ENCODE measurements at places on chromosomes 16 and 17. TPM values are rescaled to one million over a fixed set of nuclear protein-coding genes. Genes with fewer than 3 reads are reported as not detected.

DNA sequence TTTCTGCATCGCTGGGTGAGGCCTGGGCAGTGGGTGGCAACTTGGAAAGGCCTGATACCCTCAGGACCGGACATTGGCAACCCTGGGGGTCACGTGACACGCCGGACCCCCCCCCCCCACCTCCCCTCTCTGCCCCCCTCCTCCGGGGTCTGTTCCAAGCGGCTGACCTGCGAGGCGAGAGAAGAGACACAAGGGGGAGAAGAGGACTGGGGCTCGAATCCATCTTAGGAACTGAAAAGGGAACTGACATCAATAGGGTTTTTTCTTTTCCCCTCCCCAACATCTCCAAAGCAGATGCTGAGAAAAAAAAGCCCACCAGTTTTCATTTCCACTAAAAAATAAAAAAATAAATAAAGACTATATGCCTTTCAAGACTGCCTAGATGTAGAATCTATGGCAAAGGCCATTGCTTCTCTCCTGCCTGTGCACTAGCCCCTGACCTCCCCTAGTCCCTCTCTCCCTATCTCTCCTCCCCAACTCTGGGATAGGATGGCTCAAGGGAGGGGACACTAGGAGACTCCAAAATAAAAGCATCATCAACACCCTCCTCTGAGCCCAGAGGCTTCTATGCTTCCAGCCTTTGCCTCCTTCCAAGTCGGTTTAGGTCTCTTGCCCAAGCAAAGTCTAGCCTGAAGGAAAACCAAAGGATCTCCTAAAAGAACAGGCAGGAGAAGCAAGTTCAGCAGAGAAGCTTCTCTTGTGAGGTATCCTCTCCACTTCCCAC lies 7.7 kb upstream of the HOXB2 start:
- DNase-seq = no peak

DNA sequence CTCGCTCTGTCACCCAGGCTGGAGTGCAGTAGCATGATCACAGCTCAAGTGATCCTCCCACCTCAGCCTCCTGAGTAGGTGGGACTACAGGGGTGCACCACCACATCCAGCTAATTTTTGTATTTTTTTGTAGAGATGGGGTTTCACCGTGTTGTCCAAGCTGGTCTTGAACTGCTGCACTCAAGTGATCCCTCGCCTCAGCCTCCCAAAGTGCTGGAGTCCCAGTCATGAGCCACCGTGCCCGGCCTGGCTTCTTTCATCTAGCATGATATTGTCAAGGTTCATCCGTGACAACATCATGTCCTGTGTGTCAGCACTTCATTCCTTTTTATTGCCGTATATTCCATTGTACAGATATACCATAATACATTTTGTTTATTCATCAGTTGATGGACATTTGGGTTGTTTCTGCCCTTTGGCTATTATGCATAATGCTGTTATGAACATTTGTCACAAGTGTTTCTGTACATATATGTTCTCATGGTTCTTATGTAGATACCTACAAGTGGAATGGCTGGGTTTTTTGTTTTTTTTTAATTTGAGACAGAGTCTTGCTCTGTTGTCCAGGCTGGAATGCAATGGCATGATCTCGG lies 3.4 kb upstream of the GHDC start:
- DNase-seq = no peak

- no peak for DNase-seq
These were observed 70.2 kb downstream of the CCDC182 start for GRCh38 chr17:57674894-57675293.

GRCh38 chr16:3509470-3509928 lies 8.7 kb downstream of the CLUAP1 start:
- peak; percentile 46 for DNase-seq

GRCh38 chr16:31273187-31273586 lies 13.4 kb downstream of the ITGAM start:
- no peak for DNase-seq

DNA sequence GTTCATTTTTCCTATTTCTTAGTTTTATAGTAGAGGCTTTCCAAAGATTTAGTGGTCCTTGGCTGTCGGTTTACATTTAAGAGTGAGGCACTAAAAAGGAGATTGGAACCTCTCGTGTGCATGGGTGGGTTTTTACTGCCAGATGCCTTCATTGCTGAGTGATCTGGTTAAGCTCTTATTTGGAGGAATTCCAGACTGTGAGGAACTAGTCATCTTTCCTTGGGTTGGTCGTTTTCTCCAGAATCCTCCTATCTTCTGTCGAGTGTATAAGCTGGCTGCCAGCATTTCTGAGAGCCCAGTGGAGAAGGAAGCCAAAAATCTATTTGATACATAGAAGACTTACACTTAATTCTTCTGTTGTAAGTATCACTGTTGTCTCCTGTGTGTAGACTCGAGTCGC lies 22.6 kb downstream of the IST1 start:
- no peak for DNase-seq

DNA sequence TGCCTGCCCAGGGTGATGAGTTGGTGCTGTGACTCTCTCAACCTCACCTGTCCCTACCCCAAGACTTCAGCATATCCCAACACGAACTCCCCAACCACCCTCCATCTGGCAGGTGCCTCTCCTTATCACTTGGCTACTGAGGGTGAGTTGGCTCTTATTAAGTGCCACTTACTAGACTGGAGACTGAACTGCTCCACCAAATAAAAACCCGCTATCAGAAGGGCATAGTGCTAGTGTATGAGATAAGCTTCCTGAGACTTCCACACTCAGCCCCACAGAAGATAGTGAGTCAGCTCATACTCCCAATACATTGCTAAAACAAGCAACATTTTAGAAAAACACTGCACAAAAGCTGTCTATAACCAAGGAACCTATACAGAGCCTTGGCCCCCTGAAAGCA lies 16.0 kb upstream of the CCL18 start:
- no peak for DNase-seq

- no peak for DNase-seq
These were observed 67.9 kb downstream of the TAOK1 start for GRCh38 chr17:29458066-29458465.

DNA sequence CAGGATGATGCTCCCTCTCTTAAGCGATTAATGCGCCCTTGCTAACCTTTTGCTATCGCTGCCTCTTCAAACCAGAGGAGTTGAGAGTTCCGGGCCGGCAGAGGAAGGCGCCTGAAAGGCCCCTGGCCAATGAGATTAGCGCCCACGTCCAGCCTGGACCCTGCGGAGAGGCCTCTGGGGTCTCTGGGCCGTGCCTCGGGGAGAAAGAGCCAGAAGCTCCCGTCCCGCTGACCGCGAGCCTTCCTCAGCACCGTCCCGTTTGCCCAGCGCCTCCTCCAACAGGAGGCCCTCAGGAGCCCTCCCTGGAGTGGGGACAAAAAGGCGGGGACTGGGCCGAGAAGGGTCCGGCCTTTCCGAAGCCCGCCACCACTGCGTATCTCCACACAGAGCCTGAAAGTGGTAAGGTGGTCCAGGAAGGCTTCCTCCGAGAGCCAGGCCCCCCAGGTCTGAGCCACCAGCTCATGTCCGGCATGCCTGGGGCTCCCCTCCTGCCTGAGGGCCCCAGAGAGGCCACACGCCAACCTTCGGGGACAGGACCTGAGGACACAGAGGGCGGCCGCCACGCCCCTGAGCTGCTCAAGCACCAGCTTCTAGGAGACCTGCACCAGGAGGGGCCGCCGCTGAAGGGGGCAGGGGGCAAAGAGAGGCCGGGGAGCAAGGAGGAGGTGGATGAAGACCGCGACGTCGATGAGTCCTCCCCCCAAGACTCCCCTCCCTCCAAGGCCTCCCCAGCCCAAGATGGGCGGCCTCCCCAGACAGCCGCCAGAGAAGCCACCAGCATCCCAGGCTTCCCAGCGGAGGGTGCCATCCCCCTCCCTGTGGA lies 16.0 kb upstream of the STH start:
- DNase-seq = no peak

- peak; percentile 91 for DNase-seq
These were observed 54.2 kb upstream of the SEC14L1 start for GRCh38 chr17:77086433-77087010.

DNA sequence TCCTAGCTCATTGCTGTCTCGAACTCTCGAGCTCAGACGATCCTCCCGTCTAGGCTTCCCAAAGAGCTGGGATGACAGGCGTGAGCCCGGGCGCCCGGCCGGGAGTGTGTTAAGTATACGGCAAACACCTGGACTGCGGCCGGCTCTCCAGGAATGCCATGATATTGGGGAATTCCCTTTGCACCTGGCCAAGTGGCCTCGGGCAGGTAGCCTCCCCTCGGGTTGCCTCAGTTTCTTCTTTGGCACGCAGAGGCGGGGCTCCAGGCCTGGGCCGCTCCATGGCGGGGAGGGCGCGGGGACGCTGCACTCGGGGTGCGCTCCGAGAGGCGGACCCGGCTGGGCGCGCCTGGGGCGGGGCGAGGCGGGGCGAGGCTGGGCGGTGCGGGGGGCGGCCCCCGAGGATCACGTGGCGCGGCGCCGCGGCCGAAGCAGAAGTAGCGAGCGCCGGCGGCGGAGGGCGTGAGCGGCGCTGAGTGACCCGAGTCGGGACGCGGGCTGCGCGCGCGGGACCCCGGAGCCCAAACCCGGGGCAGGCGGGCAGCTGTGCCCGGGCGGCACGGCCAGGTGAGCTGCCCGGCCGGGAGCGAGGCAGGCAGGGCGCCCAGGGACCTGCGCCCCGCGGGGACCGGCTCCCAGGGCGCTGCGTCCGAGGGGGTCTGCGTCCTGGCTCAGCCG lies at the start of gene PLCG2:
Gene PLCG2, plus strand, starts transcription at position 431 of the 675 bp plus-strand sequence. CDS start 6,699 bp downstream, outside the sequence.
- peak; percentile 76 for DNase-seq

DNA sequence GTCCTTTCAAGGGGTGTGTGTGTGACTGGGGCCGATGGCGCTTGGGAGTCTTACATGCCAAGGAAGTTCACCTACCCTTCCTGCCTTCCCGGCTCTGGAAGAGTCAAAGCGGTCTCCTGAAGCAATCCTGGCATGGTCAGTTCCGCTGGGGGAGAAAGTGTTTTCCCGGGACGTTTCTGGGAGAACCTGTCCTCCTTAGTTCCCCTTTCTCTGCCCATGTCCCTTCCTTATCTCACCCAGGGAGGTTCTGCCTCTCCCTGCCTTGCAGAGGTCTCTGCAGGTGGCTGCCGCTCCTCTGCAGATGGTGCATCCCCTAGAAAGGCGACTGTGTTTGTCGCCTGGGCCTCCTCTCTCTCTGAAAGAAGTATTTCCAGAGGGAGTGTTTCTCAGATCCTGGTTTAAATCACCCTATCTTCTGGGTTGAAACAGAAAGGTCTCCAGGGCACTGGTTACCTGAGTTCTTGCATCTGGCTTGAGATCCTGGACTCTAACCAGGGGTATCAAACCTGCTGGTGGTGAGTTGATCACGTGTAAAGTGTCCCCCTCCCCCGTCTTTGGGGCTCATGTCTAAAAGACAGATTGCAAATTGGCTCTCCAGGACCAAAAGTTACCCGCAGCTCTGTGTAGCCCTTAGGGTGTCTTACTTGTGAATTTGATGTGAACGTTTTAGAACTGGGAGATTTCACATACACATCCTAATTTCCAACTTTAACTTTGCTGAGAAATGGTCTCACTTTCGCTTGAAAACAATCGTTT lies 1.9 kb downstream of the PRKCB start:
- DNase-seq = no peak

GRCh38 chr16:49811644-49812334 lies 44.1 kb downstream of the ZNF423 start:
- DNase-seq = no peak

DNA sequence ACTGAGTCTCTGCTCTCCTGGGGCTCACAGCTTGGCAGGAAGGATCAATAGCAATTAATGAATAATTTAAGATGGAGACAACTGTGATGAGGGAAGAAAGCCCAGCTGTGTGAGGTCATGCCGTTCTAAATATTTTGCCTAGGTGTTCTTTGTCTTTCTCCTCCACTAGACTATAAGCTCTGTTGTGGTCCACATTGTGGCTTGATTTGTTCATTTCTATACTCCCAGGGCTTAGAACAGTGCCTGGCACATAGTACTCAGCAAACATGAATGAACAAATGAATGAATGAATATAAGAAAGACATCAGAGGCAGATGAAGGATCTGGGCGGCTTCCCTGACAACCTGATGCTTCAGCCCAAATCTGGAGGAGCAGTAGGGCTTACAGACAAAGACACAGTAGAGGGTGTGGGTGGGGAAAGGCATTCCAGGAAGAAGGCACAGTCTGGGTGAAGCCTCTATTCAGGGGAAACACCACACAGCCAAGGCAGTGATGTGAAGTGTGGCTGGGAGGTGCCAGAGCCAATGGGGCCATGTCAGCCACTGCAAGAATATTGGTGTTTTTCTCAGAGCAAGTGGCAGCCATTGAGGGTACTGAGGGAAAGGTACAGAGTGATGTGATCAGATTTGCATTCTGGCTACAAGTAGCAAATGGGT lies 8.3 kb downstream of the CDH13 start:
- no peak for DNase-seq

DNA sequence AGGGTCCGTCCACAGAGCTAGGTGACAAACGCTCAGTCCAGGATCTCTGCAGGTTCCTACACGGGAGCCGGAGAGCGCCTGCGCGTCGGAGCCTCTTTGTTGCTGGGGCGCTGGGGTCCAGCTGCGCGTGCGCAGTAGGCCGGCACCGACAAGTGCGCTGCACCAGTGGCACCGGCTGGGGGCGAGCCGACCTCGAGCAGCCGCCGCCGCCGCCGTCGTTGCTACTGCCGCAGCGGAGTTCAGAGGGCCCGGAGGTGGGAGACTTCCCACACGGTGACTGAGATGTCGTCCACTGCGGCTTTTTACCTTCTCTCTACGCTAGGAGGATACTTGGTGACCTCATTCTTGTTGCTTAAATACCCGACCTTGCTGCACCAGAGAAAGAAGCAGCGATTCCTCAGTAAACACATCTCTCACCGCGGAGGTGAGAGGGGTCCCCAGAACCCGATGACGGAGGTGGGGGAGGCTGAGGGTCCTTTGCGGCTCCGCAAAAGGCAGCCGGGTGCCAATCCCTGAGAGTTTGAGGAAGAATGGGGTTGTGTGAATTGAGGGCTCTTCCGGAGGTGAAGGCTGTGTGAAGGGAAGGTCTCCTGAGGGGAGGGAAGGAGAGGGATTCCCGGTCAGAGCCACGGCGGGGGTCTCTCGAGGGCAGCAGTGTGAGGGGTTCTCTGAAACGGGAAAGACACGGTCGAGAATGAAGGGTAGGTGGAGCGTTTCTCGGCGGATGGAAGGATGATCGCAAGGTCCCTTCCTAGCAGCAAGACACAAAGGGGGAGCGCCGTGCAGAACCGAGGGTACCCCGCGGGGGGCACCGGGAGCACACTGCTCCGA lies at the start of gene GDPD1:
Gene GDPD1, plus strand, starts transcription at position 184 of the 831 bp plus-strand sequence. Its CDS starts 99 bp downstream, at position 283.
- DNase-seq = peak; percentile 96

CDK5R1 gene
- 1.3 TPM for total RNA-seq

DYNLRB2 gene
- 2.2 TPM for total RNA-seq

HSD17B1 gene
- total RNA-seq = 2.4 TPM

ATP1B2 gene
- total RNA-seq = 14.3 TPM

GNAO1 gene
- 7.9 TPM for total RNA-seq

CNP gene
- 393 TPM for total RNA-seq

RNF112 gene
- total RNA-seq = 3.9 TPM

ASIC2 gene
- 1.1 TPM for total RNA-seq

MYH8 gene
- not detected for total RNA-seq

CMTM1 gene
- 6.2 TPM for total RNA-seq

B3GNT9 gene
- 13.9 TPM for total RNA-seq

CORO6 gene
- total RNA-seq = 21.5 TPM

Measured in sciatic nerve (tissue), 2 donors.